ENCODE measurements at places on chromosomes 13 and 19.

- no peak for DNase-seq
Observed at GRCh38 chr19:51811344-51811743, 16.4 kb downstream of the FPR3 start.

DNA sequence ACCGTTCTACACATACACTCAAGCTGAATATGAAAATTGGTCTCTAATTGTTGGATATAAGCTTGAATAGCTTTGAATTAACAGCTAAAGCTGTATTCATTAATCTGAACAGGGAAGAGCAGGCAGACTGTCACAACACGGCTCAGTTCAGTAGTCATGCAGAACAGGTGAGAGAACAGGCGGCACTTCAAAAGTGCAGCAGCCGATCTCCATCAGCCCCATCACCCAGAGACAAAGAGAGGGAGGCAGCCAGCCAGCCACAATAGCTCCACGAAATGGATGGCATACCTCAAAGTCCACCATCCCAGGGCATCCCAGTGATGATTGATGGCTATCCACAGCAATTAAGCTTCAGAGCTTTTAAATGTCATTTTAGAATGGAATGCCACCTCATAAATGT lies 419.2 kb downstream of the OLFM4 start:
- DNase-seq = no peak

- no peak for DNase-seq
Observed at GRCh38 chr19:40666803-40667438, 23.5 kb downstream of the NUMBL start.

GRCh38 chr19:32104153-32104849 lies 241.1 kb upstream of the ZNF507 start:
- DNase-seq = no peak

DNA sequence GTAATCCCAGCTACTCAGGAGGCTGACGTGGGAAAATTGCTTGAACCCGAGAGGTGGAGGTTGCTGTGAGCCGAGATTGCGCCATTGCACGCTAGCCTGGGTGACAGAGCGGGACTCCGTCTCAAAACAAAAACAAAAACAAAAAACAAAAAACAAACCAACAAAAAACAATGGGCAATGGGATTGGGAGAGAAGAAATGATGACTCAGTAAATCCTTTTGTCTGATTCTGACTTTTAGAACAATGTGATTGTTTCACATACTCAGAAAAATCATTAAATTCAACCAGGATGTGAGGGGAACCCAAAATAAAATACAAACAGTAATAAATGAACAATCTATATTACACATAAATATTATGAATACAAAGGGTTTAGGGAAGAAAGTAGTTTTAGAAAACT lies 5.1 kb downstream of the ZNF565 start:
- no peak for DNase-seq

DNA sequence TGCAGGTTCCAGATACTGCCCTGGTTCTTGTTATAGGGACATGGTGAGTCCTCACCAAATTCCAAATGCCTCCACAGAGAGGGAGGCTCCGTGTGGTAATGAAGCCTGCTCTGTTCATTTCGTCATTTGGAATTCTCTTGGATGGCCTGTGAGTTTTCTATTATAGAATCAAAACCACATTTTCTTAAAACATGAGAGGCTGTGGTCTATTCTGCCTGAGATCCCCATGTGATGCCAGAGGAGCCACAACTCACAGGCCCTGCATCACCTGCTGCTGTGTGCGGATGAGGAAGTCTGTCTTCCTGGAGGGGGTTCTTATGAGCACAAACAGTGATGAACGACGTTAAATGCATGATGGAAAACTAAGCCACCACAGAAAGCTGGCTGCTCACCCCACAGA lies 264.4 kb downstream of the UQCRFS1 start:
- DNase-seq = no peak

DNA sequence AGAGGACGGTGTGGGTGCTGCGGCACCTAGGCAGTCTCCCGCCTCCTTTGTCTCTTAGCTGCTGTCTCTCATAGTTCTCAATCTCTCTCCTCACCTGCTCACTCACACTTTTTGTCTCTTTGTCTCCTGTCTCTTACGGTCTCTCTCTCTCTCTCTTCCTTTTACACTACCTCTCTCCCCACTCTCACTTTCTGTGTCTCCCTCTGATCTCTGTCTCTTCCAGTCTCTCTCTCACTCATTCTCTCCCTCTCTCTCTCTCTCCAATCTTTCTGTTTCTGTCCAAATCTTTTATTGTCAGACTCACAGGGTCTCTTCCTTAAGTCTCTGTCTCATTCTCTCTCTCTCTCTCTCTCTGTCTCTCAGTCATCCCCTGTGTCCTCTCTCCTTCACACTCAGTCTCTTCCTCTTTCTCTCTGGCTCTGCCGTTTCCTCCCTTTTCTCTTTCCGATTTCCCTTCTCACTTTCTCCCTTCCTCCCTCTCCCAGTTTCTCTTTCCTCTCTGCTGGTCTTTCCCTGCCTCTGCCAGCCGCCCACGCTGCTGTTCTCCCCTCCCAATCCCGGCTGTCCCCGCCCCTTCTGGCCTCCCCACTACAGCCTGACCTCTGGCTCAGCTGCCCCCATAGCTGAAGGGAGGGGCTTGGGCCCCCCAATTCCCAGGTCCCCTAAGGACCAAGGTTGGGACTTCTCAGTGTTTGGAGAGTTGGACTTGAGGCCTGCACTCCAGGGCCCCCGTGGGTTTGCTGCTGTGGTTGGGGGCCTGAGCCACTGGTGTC lies at the start of gene PLEKHA4:
Gene PLEKHA4, minus strand, starts transcription at position 504 of the 773 bp plus-strand sequence. CDS start 997 bp downstream, outside the sequence.
- no peak for DNase-seq

DNA sequence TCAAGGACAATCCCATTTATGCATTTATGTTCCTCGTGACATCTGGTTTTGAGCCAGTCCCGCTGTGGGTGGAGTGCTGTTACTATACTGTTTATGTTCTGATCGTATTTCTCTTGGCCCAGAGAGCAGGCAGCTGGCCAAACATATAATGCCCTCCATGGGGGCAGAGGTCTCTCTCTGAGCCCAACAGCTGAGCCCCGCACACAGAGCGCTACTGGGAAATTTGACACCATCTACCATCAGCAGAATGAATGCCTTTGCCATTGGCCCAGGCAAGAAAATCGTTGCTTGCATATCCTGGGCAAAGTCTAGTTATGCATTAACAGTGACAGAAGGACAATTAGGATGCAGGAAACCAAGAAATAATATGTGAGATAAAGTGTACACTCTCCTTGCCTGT lies 126.8 kb upstream of the CACNA1A start:
- peak; percentile 92 for DNase-seq

DNA sequence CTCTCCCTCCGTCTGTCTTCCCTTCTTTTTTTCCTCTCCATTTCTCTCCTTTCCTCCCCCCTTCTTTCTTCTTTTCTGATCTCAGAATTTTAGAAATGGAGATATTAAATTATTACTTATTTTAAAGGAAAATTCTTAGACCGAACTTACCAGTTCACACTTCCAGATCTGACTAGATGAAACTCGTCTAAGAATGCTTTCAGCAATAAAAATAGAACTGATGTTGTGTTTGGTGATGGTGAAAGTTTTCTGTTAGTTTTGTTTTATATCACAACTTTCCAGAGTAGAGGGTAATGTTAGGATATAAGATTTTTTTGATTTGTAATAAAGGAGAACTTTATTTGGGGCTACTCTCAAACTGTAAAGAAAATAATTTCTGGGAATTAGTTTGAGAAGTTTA lies 29.9 kb downstream of the UCHL3 start:
- no peak for DNase-seq

- no peak for DNase-seq
Observed at GRCh38 chr19:38852231-38853044, 2.7 kb upstream of the HNRNPL start.

DNA sequence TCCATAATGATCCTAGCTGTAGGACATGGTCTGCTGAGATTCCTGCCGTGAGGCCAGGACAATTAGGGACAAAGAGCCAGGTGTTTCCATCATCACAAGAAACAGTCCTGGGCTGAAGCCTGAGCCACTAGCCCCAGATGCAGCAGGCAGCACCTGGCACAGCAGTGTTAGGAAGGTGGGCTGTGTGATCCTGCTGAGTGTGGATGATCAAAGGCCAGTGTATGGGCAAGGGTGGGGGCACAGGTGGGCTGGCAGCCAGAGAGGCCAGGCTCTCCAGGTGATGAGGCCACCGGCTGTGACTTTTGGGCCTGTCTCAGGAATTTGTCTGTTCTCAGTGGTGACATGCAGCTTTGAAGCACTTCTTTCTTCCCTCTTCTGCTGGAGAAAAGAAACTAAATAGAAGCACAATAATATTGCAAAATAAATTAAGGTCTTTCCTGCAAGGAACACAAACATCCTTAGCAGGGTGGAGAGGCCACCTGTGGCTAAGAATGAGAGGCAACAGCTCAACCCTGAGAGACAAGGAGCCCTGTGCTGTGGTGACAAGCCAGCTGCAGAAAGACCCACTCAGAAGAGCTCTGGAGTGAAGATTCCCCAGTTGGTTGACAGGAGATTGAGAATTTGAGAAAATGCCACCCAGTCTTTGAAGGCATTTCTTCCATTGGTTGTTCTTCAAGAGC lies 127.6 kb downstream of the KATNAL1 start:
- no peak for DNase-seq

GRCh38 chr13:26973295-26973694 lies 198.3 kb downstream of the USP12 start:
- DNase-seq = no peak
